Lower leg skin (tissue), 4 donors: ENCODE measurements at places on chromosomes 6 and 20. TPM values are rescaled to one million over a fixed set of nuclear protein-coding genes. Genes with fewer than 3 reads are reported as not detected.

DNA sequence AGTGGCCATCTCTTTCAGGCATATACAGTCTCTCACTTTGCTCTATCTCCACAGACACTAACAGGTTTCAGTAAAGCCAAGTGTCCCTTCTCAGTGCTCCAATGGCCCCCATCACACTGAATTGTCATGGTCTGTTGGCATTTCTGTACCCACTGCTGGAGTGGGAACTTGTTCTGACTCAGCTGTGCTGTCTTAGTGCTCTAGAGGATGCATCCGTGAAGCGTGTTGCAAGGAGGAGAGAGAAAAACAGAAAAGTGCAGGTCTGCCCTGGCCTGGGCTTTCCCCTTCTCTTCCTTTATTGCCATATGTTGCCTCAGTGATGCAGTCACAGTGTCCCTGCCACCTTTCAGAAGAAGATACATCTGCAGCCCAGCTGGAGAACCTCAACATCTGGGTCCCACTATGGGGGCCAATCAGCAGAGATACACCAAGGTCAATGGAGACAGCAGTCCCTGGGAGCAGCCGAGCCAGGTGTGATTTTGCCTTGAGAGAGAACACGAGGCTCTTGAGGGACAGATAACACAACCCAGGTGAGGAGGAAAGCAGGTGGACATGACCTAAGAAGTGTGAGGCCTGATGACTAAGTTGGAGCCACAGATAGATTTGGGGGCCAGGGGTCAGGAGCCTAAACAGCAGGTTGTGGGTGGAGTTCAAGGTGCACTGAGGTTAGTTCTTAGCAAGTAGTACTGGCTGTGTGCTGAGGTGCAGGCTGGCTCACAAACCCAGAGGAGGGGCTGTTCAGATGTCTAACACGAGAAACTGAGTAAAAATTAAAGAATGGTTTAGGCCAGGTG lies 5.6 kb upstream of the PLCG1 start:
- no peak for DNase-seq

DNA sequence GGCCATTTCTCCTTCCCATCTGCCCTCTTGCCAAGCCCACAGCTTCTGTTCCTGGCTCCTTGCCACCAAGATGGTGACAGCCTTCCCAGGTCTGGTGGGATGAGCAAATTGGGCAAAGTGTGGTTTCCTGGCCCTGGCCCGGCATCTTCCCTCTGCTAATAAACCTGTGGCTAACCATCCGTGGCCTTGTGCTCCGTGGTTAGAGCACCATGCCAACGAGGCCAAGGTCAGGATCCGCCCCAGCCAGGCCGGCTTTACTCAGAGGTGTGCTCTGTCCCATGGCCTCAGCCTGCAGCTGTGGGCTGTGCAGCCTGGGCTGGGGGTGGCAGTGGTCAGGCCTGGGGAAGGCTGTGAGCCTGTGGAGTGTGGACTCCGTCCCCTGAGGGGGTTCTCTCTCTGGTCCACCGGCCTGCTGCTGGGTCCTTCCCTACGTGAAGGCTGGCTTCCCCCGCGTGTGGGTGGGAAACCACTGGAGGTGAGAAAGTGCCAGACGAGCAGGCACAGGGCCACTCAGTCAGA lies 117.4 kb downstream of the VEGFA start:
- DNase-seq: no peak

DNA sequence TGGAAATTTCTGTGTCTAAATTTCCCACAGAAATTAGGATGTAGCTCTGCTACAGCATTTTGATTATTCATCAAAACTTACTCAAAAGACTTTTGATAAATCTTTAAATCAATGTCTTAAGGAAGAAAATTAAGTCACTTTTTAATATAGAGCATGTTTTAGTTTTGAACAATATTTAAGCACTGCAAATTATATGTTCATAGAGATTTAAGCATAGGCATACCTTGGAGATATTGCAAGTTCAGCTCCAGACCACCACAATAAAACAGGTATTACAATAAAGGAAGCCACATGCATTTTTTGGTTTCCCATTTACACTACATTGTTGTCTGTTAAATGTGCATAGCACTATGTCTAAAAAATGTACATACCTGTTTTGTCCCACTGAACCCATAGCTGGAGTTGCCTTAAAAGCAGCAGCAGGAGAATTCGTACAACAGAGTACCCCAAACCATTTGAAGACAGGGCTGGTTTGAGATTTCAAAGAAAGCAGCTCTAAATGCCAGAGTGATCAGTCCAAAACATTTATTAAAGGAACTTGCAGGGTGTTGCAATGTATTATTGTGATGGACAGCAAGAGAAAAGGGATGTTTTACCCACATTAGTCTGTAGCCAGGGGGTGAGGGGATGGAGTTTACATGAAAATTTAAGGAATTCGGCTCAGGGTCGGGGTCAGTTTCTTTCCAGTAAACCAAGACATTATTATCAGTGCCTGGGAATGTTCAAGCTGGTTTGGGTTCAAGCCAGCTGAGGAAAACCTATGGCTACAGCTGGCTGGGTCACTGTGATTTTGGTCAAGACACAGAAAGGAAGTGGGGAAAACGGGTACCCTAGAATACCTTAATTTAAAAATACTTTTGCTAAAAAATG lies 6.3 kb upstream of the LOC128125822 start:
- DNase-seq: no peak

GRCh38 chr6:129890164-129890563 lies 29.0 kb upstream of the TMEM244 start:
- DNase-seq: no peak

Gene CAGE1
- total RNA-seq: not detected

Gene TTK
- total RNA-seq: 1.4 TPM
